ENCODE measurements at places on chromosomes 1 and 21.

DNA sequence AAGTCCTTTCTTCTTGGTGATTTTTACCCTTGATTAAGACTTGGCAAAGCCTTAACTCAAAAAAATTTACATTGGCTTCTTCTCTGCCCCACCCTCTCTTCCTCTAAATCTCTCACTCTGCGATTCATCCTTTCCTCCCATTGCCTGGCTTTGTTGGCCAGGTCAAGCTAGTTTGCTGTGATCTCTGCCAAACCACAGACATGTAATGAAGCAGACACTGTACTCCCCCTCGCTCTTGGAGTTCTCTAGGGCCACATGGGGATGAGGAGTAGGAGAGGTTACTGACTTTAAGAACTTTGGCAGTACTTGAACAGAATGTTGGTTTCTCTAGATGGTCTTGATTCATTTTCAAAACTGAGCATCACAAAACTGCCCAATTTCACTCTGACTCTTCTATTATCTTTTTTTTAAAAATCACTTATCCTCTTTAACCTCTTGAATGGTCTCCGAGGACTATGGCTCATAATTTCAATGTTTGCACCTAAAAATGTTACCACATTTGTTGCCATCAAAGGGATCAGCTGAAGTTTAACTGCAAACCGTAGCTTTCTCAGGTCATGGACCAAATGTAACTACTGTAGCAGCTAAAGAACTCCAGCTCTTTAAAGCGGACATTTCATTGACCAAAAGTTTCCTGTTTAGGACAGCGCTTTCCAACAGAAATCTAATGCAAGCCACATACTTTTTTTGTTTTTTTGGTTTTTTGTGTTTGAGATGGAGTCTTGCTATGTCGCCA, 62.7 kb upstream of the IPO9 start:
- DNase-seq: no peak

GRCh38 chr1:186623551-186623950, 56.7 kb downstream of the PTGS2 start:
- DNase-seq: no peak

DNA sequence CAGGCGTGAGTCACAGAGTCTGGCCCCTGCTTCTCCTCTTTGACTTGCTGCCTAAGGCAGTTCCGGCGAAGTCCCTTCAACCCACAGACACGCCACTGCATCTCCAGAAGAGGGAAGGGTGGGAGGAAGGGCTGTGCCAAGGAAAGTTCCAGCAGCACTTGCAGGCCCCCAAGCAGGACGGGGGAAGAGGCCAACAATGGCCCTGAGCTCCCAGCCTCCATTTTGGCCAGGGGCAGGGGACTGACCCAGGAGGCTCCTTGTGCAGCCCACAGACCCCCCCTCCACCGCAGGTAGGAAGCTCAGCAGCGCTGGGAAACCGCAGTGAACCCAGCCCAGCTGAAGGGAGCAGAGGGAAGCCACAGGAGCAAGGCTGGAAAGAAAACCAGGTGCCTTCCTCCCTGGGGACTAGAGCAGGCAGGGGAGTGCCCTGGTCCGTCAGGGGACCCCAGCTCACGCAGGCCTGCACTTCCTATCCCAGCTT, 35.4 kb downstream of the ACOT7 start:
- no peak for DNase-seq

DNA sequence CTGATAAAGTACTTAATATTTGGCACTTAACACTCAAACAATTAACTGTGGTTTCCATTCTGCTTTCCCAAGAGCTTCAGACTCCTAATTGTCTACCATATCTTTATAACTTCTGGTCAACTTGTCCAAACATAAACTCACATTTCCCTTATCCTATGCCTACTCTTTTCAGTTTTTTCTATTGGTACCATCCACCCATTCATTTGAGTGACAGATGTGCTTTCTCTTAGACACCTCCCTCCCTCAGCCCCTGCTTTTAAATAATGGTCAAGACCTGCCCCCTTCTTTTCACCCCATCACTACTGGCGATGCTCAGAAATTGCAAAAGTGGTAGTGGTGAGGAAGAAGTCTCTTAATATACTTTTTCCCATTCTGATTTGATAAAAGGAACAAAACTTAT, 5.5 kb downstream of the SLC16A4 start:
- DNase-seq: no peak

DNA sequence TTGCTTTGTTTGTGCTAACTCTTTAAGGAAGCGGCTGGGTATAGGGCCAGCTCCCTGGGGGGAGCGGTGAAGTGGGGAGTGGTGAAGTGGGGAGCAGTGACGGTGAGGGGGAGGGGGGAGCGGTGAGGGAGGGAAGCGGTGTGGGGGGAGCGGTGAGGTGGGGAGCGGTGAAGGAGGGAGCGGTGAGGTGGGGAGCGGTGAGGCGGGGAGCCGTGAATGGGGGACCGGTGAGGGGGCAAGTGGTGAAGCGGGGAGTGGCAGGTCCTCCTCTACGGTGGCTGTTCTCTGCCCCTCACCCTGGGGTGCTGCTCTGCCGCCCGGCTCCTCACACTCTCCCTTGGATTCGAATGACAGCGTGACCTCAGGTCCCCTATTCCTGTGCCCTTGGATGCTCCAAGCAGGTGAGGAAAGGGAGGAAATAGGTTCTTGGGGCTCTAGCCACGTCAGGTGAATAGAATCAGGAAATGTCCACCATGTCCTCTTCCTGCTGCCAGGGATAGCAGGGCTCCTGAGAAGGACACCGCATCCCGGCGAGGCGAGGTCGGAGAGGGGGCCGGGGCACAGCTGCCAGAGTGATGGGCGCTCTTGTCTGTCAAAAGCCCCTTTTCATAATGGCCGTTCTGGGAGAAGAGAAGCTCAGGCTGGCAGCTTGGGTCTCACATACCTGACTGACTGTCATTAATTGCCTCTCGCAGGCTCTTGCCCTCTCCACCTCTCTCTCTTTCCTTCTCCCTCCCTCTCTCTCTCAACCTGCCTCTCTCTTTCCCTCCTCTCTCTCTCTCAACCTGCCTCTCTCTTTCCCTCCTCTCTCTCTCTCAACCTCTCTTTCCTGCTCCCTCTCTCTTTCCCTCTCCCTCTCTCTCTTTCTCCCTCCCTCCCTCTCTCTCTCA, 134.2 kb downstream of the PGBD5 start:
- no peak for DNase-seq

- no peak for DNase-seq
Observed at GRCh38 chr1:200314085-200314750, 95.6 kb downstream of the ZNF281 start.

- peak; percentile 18 for DNase-seq
Observed at GRCh38 chr1:152654110-152654509, 9.1 kb upstream of the LCE2D start.

GRCh38 chr1:79741720-79742421, 735.3 kb upstream of the ADGRL4 start:
- no peak for DNase-seq

- DNase-seq: no peak
Observed at GRCh38 chr1:107934578-107934977, 30.4 kb downstream of the VAV3 start.

DNA sequence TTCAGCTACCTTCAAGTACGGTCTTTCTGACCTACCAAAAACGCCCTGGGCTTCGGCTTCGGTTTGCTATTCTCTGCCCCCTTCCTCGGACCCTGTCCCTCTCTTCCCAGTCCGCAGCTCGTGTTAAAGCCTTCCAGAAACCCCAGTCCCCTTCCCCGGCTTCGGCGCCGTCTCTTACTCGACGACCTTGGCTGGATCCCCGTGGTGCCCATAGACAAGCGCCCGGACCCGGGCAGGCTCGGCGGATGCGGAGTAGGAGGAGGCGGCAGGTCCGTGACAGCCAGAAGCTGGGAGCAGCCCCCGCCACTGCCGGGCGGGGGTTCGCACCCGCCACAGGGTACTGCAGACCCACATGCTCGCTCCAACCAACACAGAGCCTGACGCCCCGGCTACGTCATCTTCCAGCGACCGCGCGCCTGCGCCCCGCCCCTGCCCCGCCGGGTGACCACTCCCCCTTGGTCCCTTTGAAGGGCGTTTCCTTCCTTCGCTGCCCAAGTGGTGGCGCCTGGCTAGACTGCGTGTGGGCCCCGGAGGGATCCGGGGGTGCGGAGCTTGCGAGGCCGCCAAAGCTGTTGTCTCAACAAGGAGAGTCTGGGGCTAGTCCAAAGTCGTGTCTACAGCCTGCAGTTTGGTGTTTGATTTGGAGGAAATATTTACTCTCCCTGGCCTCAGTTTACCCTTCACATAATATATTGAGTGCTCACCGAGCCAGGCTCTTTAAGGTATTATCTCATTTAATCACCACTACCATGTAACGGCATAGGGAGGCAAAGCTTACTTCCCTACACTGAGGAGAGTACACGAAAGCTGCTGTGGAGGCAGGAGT, at the start of gene MECR:
Gene MECR (minus strand): TSS at position 382 of the 826 bp plus-strand sequence. CDS start 28 bp downstream, at position 354.
- DNase-seq: peak; percentile 96

- no peak for DNase-seq
Observed at GRCh38 chr1:228062085-228062791, 20.3 kb upstream of the ARF1 start.

- DNase-seq: no peak
Observed at GRCh38 chr21:29371464-29371863, 72.7 kb downstream of the BACH1 start.

- DNase-seq: no peak
Observed at GRCh38 chr1:206662396-206663092, 22.2 kb upstream of the MAPKAPK2 start.

DNA sequence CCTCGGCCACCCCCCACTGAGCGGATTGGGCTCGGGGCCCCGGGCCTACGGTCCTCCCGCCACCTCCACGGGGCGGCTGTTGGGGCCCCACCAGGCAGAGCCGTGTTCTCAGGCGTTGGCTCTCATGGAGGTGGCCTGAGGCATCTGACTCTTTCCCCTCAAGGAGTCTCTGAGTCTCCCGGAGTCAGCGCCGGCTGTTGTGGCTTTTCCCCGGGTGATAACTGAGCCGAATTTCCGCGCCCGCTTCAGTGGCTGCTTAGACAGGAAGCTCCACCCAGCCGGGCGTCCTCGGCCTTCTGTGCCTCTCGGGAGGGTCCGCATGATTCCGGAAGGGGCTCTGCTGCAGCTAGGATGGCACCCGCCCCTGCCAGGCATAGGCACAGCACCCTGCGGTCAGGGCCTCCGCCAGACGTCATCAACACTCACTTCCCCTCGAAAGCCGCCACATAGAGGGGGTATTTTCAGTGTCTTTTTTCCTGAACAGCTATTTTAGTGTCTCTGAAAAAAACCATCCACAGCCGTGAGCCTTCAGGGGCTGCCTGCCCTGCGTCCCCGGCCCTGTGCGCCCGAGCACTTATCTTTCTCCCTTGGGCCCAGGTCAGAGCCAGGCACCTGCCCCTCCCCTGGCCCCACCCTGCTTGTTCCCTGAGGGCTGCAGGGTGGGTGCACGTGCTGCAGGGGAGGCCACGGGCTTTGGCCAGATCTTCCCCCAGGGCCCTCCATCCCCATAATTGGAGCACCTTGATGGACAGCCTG, 72.9 kb downstream of the SKI start:
- peak; percentile 69 for DNase-seq

GRCh38 chr1:27116232-27116631, 38.7 kb downstream of the SLC9A1 start:
- no peak for DNase-seq

DNA sequence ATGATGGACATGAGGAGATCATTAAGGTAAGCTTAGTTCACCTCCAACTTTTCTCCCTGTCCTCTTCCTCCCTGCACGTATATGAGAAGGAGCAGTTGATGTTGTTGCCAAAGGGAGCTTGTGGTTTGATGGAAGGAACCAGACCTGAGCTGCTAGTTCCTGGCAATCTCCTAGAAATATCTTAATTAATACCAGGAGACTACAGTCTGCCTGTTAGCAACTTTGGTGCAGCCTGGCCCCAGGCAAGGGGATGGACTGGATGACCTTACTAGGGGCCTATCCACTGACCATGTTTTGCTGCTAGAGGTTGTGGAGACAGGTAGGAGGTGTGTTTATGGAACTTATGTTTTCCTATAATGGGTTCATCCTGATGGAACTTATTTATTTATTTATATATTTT, 22.6 kb downstream of the TUFT1 start:
- DNase-seq: no peak

GRCh38 chr1:34131396-34132160, 33.5 kb downstream of the CSMD2 start:
- no peak for DNase-seq

DNA sequence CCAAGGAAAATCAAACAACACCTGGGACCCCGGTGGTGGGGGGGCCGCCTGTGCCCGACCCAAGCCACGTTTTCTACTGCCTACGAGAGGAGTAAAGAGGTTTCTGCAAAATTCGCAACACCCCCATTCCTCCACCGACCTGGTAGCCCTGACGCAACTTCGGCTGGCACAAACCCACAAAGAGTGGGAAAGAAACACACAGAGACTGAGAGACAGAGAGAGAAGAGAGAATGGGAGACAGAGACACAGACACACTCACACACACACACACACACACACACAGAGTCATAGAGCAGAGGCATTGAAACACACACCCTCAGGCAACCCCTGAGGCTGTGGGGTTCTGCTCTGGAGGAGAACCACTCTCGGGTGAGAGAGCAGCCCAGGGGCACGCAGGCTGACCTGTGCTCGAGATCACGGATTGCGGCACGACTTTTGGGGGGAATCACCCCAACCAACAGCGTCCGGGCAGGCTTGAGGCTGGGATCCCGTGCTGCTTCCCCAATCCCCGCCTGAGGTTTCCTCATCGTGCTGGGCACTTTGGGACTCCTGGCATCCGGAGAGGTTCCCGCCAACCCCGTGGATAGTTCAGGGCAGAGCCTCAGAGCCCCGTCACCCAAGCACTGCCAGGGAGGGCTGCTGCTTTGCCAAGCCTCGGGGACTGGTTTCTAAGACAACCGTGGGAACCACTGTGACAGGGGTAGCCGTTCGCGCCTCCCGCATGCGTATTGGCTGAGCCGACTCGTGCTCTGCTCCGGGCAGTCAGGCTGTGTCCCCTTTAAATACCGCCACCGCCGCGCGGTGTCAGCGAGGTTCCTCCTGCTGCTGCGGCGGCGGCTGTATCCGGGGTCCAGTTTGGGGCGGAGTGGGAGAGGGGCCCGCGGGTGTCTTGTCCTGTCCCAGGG, 682.4 kb upstream of the TPTE start:
- DNase-seq: no peak

DNA sequence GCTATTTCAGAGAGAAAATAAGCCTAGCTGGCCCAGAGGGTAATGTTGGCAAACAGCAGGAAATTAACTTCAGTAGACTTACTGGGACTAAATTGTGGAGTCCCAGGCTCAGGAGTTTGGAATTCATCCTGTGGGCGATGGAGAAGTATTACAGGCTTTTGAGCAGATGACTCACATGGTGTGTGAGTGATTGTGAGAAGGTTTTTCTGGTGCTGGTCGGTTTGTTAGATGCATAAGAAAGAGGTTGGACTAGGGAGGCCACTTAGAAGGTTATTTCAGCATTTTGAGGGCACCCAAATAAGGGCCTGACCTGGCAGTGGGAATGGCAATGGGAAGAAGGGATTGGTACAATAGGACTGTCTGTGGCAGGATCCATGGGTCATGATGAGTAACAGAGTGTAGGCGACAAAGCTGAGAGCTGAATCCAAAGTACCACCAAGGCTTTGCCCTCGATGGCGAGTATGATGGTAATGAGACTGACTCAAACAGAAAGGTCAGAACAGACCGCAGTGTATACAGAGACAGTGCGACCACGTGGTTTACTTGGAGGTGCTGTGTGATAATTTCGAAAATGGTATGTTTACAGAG, 69.2 kb upstream of the KIF26B start:
- no peak for DNase-seq
